Activated T-cell treated with anti-CD3 and anti-CD28 coated beads for 48 hours (primary cell): ENCODE measurements at places on chromosomes 6 and 20.

DNA sequence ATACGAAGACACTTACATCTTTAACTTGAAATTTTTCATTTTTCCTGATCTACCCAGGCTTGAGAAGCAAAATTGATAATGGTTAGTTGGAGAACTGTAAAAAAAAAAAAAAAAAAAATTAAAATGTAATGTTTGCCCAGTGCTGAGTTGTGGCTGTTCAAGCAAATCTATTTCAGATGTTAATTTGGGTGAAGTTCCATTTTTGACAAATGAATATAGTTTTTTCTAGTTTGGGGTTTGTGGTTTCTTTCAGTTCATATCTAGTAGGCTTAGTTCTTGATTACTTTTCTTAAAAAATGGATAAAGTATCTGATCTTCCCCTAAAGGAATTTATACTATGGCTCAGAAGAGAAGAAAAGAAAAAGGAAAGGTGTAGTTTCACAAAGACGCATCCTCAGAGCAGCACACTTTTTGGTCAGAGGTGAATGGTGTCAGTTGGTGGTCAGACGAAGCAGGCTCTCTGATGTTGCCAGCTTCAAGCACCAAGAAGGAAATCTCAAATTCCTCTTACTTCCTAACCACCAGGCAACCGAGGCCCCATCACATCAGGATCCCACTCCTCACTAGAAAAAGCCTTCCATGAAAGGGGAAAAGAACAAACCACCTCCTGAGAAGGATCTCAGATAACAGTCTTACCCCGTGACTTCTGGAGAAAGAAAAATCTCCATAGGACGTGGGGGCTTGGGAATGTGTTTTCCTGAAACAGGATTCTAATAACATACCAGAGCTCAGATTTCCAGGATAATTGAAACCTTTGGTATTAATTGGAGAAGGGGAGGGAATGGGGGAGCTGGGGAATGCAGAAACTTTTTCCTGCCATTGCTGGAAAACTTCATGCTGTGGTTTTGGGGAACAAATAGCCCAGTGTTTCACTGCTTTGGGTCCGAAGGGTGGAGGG, 396.2 kb downstream of the CD83 start:
- no peak for DNase-seq

DNA sequence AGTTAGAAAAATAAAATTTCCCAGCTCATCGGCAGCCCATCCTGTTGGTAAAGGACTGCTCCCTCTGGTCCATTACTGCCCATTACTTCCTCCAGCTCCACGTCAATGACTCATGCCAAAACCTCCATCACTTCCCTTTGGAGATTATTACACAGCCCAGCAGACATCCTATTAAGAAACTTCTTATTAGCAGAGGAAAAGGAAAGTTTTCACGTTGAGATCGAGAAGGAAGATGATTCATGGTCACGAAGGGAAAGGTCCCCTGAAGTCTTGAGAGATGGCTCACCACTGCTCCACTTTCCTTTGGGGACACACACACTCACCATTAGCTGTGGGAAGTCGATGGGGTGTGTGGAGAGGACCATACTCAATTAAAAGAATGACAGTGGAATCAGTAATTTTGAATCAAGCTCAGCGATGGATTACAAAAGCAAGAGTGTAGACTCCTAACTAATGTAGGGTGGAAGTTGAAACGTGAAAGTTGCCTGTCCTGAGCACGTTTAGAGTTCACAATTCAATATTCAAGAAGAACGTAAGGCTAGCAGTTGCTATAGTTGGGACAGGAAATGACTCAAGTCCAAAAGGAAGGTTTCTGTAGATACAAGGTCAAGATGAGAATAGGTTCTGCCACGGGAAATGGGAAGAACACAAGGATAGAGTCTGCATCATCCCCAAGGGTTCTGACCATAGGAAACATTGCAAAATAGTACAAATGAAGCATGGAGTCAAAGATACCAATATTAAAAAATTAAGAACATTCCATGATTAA, 21.6 kb downstream of the SASH1 start:
- no peak for DNase-seq

- no peak for DNase-seq
Measured at GRCh38 chr6:41527721-41528408, 18.3 kb upstream of the FOXP4 start.

DNA sequence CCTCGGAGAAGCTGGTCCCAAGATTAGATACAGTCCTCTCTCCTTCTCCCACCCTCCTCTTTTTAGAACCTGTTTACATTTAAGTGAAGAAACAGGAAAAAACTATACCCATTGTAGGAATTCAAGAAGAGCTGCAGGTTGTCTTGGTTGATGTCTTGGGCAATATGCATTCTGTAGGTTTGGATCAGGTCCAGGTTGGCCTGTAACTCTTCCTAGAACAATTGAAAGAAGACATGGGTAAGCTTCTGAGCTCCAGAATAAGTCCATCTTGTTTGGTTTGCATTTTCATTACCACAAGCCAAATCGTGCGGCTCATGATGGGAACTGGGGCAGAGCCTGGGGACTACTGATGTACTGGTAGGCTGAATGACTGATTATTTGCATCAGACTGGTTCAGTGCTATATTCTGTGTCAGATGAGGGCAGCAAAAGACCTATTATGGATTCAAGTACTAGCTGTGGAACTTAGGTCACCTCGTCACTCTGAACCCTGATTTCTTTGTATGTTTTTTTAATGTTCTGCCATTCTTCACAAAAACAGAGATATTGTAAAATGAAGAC, 20.3 kb upstream of the SLA2 start:
- no peak for DNase-seq

DNA sequence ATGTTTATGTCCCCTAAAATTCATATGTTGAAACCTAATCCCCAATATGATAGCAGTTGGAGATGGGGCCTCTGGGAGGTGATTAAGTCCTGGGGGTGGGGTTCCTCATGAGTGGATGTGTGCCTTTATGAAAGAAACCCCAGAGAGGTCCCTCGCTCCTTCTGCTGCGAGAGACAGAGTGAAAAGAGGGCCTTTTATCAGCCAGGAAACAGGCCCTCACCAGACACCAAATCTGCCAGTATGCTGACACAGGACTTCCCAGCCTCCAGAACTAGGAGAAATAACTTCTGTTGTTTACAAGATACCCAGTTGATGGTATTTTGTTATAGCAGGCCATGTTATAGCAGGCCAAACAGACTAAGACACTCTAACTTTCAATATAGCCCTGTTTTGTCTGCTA, 100.9 kb upstream of the NFATC2 start:
- DNase-seq: no peak

DNA sequence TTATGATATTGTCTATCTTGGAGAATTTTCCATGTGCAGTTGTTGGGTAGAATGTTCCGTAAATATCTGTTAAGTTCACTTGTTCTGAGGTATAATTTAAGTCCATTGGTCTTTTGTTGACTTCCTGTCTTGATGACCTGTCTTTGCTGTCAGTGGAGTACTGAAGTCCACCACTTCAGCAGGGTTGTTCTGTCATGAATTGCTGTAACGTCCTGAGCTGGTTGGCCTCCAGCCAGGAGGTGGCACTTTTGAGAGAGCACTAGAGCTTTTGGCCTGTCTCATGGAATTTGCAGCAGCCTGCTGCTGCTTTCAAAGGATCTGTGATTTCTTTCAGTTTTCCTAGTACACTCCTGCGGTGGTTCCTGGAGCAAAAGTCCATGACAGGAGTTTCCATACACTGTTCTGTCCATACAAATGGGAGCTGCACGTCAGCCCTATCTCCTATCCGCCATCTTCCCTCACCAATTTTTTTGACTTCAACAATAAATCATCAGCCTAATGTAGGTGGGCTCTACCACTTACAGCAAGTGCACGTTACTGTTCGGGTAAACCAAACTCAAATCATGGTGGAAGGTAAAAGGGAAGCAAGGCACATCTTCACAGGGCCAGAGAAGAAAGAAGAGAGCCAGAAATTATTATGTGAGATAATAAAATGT, 46.9 kb upstream of the TRERF1 start:
- DNase-seq: no peak

GRCh38 chr6:130148181-130148580, 74.6 kb downstream of the SAMD3 start:
- DNase-seq: no peak

- no peak for DNase-seq
Measured at GRCh38 chr6:37802810-37803209, 16.7 kb upstream of the ZFAND3 start.
